Iris pigment epithelial cell (primary cell): ENCODE measurements at places on chromosomes 7 and 10.
A peak's percentile ranks its signal among the peaks of the same experiment; 100 is the strongest.

DNA sequence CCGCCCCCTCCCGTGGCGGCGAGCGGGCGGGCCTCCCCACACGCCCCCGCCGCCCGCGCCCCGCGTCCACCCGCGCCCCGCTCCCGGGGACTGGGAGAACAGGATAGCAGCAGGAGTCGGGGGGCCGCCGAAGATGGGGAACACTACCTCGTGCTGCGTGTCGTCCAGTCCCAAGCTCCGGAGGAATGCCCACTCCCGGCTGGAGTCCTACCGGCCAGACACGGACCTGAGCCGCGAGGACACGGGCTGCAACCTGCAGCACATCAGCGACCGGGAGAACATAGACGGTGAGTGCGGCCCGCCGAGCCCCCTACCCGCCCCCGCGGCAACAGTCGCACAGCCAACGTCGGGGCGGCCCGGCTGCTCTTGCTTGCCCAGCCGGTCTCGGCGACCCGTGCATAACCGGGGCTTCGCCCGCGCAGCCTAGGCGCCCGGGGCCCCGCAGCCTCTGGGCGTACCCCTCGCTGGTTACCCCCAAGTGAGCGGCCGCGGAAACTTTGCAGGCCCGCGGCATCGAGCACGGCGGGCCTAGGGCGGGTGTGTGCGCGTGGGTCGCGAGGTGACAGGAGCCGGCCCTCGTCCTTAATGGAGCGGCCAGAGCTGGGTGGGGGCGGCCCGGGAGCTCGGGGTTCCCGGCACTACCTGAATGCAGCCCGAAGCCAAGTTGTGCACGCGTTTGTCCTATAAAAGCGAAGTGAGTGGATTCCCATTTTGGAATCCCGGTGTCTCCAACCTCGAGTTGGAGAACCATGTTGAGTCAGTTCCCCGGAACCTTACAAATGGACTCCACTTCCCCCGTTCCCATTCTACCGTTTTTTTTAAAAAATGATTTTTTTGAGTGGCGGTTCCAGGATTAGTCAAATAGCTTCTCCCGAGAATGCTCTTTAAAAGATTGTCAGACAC lies 863 bp downstream of the CCNY start:
- DNase-seq: peak; percentile 38

- no peak for DNase-seq
Observed at GRCh38 chr10:79941585-79942210, 7.2 kb downstream of the SFTPD start.

- no peak for DNase-seq
Observed at GRCh38 chr10:71741029-71741428, 21.5 kb upstream of the C10orf105 start.

DNA sequence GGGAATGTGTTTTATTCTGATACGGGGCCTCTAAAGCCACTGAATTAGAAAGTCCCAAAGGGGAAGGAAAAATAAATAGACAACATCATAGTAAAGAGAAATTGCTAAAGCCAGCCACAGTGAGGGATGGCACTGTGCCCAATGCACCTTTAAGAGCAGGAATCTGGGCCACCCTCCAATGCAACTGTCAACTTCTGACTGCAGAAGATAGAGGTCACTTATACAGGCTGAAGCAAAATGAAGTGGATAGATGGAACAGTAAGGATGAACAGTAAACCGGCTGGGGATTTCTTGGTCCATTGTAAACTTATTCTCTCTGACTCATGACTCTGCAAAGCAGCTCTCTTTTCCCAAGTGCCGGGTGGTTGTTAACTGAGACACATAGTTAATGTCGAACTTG lies 54.0 kb upstream of the KCNIP2 start:
- DNase-seq: peak; percentile 59

GRCh38 chr10:48639632-48640031 lies 34.8 kb upstream of the ARHGAP22 start:
- DNase-seq: no peak

- no peak for DNase-seq
Observed at GRCh38 chr10:127854769-127855590, 37.8 kb downstream of the CLRN3 start.

DNA sequence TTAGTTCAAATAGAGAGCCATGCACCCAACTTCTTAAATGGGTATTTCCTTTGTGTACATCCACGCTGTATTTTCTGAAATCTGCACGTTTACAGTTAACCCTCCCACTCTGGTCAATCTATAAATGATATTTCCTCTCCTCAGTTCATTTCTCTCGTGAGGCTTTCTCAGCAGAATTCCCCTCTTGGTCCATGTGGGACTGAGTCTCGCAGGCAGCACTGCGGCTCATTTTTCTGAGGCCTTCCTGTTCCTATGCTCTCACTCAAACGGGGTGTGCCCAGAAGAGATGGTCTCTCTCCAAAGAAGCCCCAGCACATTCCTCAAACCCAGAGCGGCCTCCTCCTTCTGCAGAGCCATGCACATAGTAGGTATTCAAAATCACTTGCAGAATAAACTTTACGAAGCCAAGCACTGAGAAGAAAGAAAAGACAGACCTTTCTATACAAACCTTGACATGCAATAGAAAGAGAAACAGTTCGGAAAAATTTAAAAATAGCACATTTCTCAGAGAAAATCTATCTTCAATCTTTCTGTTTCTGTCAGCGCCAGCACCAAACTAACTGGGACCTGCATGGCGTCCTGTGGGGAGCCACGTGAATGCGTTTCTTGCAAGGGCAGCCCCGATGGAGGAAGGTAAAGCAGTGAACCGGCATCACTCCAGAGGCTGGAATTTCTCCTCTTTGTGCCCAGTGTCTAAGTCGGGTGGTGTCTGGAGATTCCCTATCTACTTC lies 77.1 kb downstream of the HIPK2 start:
- DNase-seq: no peak

DNA sequence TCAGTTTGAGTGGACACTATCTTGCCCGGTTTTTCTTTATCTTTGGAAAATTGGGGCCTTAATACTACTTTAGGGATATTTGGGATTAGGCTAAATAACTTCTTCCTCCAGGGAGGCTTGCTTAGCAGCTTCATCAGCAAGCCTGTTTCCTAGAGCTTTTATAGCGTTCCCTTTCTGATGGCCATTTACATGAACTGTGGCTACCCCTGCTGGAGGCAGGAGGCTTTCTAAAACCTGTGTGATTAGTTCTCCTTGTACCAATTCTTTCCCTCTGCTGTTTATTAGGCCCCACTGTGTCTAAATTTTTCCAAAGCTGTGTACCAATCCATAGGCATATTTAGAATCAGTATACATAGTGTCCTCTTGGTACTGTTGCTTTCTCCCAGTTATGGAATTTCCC lies 61.7 kb upstream of the CNTNAP2 start:
- DNase-seq: no peak

GRCh38 chr7:76260171-76260703 lies 42.2 kb upstream of the HSPB1 start:
- peak; percentile 28 for DNase-seq

DNA sequence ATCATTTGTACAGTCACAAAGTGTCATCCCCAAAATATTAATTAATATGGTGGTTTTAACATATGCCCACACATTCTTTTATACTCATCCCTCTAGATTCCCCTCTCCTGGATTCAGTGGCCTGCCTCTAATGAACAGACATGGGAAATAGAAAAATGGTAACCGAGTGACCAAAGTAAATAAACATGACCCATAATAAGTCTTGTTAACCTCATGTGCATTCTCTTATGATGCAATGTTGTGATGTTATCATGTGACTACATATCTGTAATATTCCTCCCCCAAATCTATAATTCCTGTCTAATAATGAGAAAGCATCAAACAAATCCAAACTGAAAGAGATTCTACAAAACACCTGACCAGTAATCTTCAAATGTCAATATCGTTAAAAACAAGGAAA lies 164.5 kb upstream of the PRSS1 start:
- DNase-seq: peak; percentile 74

DNA sequence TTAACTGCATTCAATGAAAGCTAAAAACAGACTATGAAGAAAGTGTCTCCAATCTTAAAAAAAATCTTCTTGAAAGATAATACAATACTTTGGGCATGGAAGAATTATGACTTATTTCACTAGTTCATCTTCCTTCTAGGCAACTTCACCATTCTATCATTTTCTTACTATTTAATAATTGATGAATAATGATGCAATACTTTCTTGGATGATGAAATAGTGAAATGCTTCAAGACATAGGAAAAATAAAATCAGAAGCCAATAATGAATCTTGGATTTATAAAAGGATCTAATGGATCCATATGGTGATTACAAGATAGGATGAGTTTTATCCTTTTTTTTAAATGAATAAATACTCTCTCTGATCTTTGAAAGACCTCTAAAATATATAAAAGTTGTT lies 4.4 kb downstream of the DMBT1 start:
- DNase-seq: no peak

DNA sequence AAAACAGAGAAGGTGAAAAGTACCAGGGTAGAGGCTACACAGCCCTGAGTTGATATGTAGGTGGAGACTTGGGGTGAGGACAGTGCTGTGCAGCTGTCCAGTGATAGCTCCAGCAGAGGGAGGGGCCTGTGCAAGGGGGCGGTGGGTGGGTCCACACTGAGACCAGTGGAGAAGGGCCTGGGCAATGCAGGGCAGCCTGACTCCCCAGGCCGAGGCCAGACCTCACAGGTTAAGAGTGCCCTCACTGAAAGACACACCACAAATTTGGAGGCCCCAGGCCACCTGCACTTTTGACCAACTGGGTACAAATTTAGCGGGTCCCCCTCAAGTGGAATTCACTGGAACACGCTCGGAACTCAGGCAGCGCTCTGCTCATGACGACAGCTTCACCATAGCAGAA lies 6.7 kb upstream of the RASGEF1A start:
- no peak for DNase-seq

GRCh38 chr10:130652544-130652943 lies 516.4 kb downstream of the GLRX3 start:
- DNase-seq: peak; percentile 56
